ENCODE measurements at places on chromosomes 11 and 22.

DNA sequence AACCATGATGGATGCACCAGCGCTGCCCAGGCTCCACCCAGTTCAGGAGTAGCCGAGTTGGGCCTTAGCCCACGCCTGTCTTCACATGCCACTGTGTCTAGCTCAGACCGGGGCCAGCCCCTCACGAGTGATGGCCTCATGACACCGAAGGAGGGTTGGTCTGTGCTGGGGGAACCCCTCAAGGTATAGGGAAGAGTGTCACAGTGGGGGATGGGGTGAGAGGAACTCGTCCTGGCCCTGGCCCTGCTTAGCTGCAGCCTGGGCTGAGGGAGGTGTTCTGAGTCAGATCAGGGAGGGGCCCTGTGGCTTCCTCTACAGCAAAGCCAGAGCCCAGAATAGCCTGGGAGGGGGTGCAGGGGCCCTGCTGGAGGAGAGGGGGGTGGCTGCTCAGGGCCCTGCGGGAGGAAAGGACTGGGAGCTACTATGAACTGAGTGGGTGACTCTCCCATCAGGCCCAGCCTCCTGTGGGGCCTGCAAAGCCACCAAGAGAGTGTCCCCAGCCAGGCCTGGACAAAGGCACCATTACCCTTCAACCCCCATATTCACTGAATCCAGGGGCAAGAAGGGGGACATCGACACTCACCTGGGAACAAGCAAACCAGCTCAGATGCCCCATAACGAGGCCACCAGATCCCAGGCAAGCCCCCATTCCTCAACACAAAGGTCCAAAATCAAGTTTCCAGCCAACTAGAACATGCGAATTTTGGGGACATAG, 41.2 kb downstream of the IGLL5 start:
- DNase-seq: peak; percentile 90

- no peak for DNase-seq
These were observed 111.3 kb downstream of the SLC17A6 start for GRCh38 chr11:22449441-22449840.

DNA sequence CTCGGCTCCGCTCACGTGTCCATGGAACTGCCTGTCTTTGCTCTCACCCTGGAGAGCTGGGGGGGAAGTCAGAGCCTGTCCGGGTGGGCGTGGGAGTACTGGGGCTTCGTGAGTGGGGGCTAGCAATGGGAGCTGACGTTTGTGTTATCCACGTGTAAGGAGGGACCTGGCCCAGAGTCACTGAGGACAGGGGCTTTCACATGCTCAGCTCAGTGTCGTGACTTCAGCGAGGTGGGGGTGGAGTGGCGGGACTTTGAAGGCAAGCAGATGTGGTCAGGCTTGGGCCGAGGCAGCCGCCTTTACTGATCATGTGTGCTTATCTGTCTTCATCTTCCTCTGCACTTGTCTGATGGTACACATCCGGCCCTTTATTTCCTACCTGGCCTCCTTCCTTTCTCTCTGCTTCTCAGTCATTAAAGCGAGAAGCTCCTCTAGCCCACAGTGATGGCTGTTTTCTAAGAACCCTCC, 113.1 kb upstream of the NNMT start:
- no peak for DNase-seq

DNA sequence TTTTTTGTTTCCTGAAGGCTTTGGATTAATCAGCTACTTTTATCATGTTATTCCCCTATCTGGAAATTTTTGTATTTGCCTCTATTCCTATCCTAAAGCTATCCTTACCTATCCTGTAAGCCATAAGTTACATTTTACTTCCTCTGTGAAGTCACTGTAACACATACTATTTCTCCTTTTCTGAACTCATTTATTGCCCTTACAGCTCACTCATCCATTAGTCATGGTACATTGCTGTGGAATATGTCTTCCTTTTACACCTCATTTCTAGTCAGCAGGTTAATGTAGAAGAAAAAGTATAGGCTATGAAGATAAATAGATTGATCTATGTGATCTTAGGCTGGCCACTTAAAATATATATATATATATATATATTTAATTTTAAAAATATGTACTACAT, 28.0 kb downstream of the SWAP70 start:
- DNase-seq: peak; percentile 53

GRCh38 chr22:46596819-46597218, 23.4 kb upstream of the GRAMD4 start:
- DNase-seq: no peak

DNA sequence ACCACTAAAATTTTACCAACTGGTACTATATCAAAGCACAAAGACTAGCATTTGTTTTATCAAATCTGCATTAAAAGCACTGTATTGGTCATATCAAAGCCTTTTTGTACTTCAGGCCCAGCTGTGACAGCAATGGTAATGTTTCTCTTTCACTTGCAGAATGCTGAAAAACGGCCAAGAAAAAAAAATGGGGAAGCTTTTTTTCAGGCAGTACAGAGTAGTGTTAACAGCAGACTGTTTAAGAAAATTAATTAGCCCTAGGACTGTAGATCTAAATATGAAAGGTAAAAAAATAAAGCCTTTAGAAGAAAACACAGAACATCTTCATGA, 33.3 kb downstream of the DENND5A start:
- DNase-seq: peak; percentile 70

- peak; percentile 72 for DNase-seq
These were observed 12.1 kb downstream of the OR10D3 start for GRCh38 chr11:124195189-124195734.

DNA sequence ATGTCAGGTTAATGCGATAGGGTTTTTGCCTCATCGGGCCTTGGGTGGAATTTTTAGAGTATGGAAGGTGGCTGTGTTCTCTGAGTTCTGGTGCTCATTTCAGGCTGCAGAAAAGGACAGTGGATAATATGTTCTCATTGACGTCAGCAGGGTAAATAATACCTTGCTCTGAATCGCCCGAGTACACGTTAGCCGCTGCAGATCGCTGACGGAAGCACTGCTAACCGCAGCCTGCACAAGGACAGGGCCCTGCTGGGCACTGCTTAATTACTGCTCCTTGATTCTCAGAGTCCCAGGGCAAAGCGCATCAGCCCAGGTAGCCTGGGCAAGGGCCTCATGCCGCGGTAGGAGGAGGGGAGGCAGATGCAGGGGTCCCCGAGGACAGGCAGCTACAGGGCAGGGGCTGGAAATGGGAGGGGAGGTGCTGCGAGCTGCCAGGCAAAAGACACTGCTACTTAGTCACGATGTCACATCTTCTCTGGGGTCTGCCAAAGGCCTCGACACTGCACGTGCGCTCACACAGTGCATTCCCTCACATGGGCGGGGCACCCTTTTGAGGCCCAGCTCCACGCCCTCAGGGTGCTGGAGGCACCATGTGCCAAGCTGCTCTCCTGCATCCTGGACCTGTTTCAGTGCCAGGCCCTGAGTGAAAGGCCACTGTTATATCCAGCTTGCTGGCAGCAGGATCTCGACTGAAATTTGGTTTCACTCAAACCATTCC, 35.2 kb downstream of the PPP2R1B start:
- DNase-seq: no peak

- peak; percentile 91 for DNase-seq
These were observed at the start of gene ATL3 for GRCh38 chr11:63671322-63672155. ATL3 (minus strand) TSS chr11:63671376; CDS start chr11:63671335, 41 bp downstream.

DNA sequence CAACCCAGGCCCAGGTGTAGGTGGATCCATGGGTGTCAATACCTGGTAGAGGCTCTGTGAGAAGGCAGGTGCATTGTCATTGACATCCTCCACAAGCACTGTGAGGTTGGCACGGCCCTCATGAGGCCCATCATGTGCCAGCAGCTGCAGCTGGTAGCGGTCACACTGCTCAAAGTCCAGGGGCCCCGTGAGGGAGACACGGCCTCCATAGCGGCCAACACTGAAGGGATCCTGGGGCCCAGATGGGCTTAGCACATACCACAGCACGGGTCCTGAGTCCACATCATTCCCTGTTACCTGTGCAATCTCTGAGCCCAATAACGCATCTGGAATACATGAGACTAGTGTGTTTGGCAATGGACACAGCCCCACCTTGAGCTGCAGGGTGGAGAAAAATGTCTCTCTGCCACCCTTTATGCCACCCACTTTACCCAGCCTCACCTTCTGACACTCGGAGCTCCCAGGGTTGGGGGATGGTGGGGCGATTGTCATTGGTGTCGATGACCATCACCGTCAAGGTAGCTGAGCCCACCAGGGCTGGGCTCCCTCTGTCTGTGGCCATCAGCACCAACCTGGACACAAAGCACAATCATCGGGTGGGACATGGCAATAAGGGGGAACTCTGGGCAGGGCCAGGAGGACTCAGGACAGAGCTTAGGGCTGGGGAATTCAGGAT, 6.1 kb upstream of the TPP1 start:
- DNase-seq: no peak

- no peak for DNase-seq
These were observed 7.1 kb upstream of the APOBEC3H start for GRCh38 chr22:39089928-39090327.
